ENCODE measurements at places on chromosomes 4 and X. TPM values are rescaled to one million over a fixed set of nuclear protein-coding genes. Genes with fewer than 3 reads are reported as not detected.

C4orf36 gene
- total RNA-seq: not detected

NDUFC1 gene
- 36.1 TPM for total RNA-seq

GRCh38 chr4:40395908-40396793 lies 61.0 kb downstream of the CHRNA9 start:
- peaks cover 3% of the 10 kb centered on the region for H3K27me3 ChIP-seq
- H3K27ac ChIP-seq: no peak overlapping the region
- no peaks in the 10 kb centered on the region for H3K36me3 ChIP-seq
- H3K4me1 ChIP-seq: no peaks in the 10 kb centered on the region
- DNase-seq: no peak

GRCh38 chr4:139189972-139190371 lies 13.0 kb upstream of the ELF2 start:
- DNase-seq: no peak
- H3K4me3 ChIP-seq: no peak overlapping the region
- H3K4me1 ChIP-seq: peaks cover 6% of the 10 kb centered on the region
- no peak overlapping the region for H3K27ac ChIP-seq
- peaks cover 6% of the 10 kb centered on the region for H3K27me3 ChIP-seq

DNA sequence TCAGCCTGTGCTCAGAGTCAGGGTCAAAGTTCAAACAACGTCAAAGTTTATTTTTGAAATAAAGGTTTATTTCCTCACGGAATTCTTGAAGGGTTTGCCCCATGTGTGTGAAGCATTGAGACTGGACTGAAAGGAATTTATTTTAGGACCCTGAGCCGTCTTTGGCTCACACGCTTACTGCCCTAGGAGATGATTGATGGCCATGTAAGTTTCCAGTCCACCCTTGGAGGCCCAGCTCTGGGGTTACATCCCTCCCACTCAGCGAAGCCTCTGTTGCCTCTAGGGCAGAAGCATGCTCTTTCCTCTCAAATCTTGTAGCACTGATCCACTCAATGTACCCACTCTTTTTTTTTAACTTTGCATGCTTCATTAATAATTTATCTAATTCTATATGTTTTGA lies 4.5 kb upstream of the NHSL2 start:
- DNase-seq: no peak
- H3K27ac ChIP-seq: no peak overlapping the region
- H3K27me3 ChIP-seq: peaks cover 21% of the 10 kb centered on the region
- no peaks in the 10 kb centered on the region for H3K4me1 ChIP-seq
- H3K36me3 ChIP-seq: no peaks in the 10 kb centered on the region
- no peak overlapping the region for H3K4me3 ChIP-seq

RIPPLY1 gene
- not detected for total RNA-seq

ANXA3 gene
- 0.38 TPM for total RNA-seq

PAGE2 gene
- total RNA-seq: not detected

GRCh38 chr4:1467581-1468458 lies 61.6 kb upstream of the NKX1-1 start:
- DNase-seq: no peak
- H3K4me3 ChIP-seq: no peak overlapping the region
- H3K27ac ChIP-seq: no peak overlapping the region
- no peaks in the 10 kb centered on the region for H3K4me1 ChIP-seq
- no peaks in the 10 kb centered on the region for H3K27me3 ChIP-seq
- no peaks in the 10 kb centered on the region for H3K36me3 ChIP-seq

GRCh38 chrX:38052096-38052495 lies 45.7 kb downstream of the SYTL5 start:
- DNase-seq: no peak
- peaks cover 3% of the 10 kb centered on the region for H3K4me1 ChIP-seq
- H3K27ac ChIP-seq: no peak overlapping the region
- H3K36me3 ChIP-seq: no peaks in the 10 kb centered on the region
- no peak overlapping the region for H3K4me3 ChIP-seq
- H3K27me3 ChIP-seq: no peaks in the 10 kb centered on the region

DNA sequence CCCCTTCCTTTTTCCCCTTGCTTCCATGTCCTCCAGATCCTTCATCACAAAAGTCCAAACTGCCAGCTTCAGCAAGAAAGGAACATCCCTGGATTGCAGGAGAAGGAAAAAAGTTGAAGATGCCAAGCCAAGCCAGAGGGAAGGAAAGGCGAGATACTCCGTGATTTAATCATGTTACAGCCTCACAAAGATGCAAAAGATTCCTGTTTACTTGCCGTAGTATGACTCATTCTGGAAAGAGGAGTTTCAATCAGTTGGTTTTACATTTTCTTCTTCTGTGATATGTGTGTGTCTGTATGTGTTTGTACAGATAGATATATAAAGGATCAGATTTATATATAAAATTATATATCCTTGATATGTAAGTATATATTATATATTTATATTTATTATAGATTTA lies 69.3 kb downstream of the BTC start:
- H3K36me3 ChIP-seq: no peaks in the 10 kb centered on the region
- no peak for DNase-seq
- H3K4me3 ChIP-seq: no peak overlapping the region
- H3K27me3 ChIP-seq: no peaks in the 10 kb centered on the region

- H3K4me1 ChIP-seq: no peaks in the 10 kb centered on the region
- no peak overlapping the region for H3K4me3 ChIP-seq
- no peak overlapping the region for H3K27ac ChIP-seq
These were observed 78.4 kb downstream of the STARD8 start for GRCh38 chrX:68725756-68726365.

CT45A2 gene
- not detected for total RNA-seq
